ENCODE measurements at places on chromosomes 3 and 15.

DNA sequence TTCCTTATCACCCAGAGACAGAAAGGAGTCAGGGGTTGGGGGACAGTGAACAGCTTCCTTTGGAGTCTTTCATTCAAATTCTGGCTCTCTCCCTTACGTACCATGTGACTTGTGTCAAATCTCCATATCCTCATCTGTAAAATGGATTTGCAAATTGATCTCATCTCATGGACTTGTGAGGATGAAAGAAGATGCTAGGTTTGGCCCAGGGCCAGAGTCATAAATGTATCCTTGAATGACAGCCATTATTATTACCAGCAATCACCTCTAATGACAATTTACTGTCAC is 67.8 kb upstream of the POLG start:
- no peak for DNase-seq

DNA sequence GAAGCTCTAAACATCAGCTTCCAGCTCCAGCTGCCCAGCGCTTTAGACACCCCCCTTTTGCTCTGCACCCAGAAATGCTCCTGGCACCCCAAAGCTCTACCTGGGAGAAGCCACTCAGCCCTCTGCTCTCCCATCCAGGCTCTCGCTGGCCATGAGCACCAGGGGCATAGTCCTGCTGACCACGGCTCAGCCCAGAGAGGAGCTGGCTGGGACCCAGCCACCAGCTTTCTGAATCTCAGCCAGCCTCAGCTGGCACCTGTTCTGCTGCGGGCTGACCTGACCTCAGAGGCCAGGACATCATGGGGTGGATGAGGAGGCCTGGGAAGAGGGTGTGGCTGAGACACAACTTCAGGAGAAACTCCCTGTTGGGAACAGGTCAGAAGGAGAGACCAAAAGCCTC is 8.6 kb downstream of the NTRK3 start:
- DNase-seq = no peak

- no peak for DNase-seq
Measured at GRCh38 chr3:156037356-156037755, 83.0 kb upstream of the KCNAB1 start.

DNA sequence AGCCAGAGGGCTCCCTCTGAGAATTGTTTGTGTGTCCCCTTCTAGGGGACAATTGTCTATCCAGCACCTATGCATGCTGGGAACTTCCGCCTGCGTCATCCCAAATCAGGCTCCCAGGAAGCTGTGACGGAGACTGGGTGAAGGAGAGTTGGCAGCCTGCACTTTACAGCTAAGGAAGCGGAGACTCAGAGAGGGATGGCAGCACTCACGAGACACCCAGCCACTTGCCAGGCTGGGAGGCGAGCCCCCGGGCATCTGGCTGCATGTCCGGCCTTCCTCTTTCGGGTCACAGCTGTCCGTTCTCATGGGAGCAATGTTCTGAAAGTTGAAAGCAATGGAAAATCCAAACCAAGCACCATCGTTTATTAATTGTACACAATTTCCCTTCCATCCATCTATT is 45.5 kb upstream of the SLC6A11 start:
- DNase-seq = no peak

DNA sequence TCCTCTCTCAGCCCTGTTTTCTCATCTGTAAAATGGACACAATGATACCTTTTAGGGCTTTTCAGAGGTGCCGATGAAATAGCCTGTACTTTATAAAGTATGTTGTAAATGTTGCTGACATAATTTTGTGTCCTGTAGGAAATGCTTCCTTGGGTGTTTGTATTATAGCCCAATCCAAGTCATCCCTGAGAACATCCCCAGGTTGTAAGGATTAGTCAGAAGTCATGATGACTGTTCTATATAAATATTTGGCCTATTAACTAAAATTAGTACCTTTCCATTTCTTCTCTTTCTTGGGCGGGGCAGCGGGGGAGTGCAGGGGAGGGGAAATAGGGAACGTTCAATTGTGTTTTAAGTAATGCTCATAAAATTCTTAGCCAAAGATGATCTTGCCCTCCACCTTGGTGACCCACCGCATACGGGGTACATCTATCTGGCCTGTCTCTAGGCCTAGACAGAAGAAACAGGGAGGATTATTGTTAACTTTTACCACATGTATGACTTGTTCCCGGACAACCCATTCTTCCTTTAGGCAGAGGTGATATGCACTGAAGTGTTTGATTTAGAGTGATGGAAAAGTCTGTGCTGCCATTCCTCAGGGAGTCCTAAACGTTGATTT is 120.7 kb downstream of the VGLL4 start:
- no peak for DNase-seq

DNA sequence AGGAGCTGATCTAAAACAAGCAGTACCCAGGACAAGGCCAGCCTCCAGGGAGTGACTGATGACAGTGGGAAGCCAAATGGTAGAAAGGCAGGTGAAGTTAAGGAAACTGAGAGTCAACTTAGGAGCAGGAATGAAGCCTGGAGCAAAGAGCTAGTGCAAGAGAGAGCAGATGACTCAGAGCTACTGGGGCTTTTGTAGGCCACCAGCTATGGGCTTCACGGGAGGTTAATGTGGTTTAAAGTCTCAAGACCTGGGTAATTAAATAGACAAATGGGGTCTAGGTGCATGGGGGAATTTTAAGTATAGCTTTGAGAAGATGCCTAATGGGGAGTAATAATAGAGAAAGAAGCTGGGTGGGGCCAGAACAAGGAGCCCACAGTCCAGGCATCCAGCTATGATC is 3.1 kb downstream of the CD86 start:
- DNase-seq = no peak

GRCh38 chr3:153295901-153296300 is 133.9 kb downstream of the RAP2B start:
- no peak for DNase-seq

GRCh38 chr3:128488636-128488990 is 4.4 kb downstream of the GATA2 start:
- no peak for DNase-seq

DNA sequence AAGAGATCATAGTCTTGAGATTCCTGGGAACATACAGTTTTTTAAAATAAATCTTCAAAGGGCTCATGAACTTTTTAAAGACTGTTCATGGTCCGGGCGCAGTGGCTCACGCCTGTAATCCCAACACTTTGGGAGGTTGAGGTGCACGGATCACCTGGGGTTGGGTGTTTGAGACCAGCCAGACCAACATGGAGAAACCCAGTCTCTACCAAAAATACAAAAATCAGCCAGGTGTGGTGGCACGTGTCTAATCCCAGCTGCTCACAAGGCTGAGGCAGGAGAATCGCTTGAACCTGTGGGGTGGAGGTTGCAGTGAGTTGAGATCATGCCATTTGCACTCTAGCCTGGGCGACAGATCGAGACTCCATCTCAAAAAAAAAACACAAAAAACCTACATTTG is 41.4 kb upstream of the EIF3J start:
- no peak for DNase-seq

DNA sequence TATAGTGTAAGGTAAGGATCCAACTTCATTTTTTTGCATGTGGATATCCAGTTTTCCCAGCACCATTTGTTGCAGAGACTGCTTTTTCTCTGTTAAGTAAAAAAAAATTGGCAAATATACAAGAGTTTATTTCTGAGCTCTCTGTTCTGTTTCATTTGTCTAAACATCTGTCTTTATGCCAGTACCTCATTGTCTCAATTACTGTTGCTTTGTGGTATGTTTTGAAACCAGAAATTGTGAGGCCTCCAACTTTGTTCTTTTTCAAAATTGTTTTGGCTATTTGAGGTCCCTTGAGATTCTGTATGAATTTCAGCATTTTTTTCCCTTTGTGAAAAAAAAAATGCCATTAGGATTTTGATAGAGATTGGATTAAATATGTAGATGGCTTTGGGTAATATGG is 150.5 kb downstream of the MINAR1 start:
- DNase-seq = no peak

DNA sequence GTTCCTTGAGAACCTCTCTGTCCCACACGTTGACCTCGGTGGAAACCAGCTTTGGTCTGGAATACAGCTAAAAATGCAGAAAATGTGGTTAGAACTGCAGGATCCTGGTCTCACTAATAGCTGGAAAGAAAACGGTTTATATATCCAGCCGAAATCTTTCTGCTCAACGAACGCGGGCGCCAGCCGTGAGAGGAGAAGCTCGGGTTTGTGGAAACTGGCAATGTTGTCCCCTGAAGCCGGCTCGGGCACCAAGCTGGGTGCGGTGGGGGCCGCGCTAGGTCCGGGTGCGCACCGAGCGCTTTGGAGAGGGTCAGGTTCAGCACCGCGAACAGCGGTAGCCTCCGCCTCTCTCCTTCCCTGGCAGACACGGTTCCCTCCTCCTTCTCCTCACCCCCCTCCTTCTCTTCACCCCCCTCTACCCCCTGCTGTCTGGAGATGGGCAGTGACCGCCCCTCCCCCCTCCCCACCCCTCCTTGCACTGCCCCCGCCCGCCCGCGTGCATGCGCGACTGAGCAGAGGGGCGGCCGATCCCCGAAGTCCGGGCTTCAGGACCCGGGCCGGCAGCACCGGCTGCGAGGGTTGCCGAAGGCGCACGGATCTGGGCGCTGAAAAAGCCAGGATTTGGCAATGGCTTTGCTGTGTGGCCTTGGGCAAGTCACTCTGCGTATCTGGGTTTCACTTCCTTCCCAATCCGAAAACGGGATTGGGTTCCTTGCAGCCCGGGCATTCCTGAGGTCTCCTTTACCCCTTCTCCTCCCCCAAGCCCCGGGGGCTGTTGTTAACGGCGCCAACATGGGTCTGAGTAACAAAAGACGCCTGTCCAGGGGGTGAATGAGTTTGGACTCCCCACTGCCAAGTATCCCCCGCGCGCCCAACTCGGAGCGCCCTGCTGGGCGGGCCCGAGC is at the start of gene SKOR1:
Gene SKOR1 (plus strand): TSS at position 534 of the 905 bp plus-strand sequence. CDS start 94 bp downstream, at position 628.
- no peak for DNase-seq

GRCh38 chr3:14256561-14257342 is 78.1 kb downstream of the LSM3 start:
- DNase-seq = no peak

GRCh38 chr15:70672081-70672480 is 91.3 kb downstream of the UACA start:
- no peak for DNase-seq

- DNase-seq = no peak
Measured at GRCh38 chr3:186418671-186419145, 56.7 kb upstream of the DGKG start.

- DNase-seq = no peak
Measured at GRCh38 chr15:68614286-68615035, 35.7 kb downstream of the CORO2B start.

GRCh38 chr3:65619451-65619881 is 419.3 kb downstream of the MAGI1 start:
- DNase-seq = no peak

GRCh38 chr3:19264424-19264823 is 116.1 kb downstream of the KCNH8 start:
- DNase-seq = no peak

DNA sequence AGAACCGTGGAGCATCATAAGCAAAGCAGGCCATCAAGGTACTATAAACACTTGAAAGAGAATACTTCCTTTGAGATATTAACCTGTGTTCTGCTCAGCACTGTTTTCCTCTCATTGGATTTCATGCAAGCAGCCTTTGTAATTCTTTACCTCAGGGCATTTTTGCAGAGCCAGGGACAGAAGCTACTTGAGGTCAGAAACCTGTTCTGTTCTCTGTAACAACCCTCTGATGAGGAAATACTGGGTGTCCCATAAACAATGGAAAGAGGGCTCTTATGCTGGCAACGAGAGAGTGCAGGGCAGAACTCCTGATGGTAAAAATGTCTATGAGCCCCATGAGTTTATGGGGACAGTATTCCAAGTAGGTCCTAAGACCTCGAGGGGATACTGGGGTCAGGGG is 66.0 kb downstream of the DCLK3 start:
- no peak for DNase-seq

GRCh38 chr3:68458581-68458980 is 473.8 kb downstream of the TAFA4 start:
- DNase-seq = no peak

DNA sequence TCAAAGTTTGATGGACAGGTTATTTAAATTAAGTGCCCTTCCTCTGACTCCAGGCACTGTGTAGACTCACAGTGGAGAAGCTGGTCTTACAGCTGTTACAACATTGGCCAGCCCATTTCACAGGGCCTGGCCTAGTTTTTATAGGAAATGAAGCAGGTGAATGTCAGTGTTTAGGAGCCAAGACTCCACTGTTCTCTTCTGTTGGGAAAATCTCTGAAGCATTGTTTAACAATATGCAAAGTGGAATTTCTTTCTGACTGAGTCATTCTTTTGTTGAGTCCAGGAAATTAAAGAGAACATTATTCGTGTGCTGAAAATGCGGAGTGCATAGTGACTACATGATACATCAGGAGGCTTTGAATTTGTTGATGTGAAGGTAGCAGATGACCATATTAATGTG is 64.7 kb downstream of the ARRDC4 start:
- DNase-seq = no peak

- DNase-seq = no peak
Measured at GRCh38 chr3:110940055-110940454, 131.6 kb upstream of the NECTIN3 start.

- DNase-seq = no peak
Measured at GRCh38 chr3:107831590-107831989, 259.2 kb downstream of the CD47 start.

GRCh38 chr15:89978914-89979313 is 22.2 kb upstream of the ZNF710 start:
- DNase-seq = no peak

DNA sequence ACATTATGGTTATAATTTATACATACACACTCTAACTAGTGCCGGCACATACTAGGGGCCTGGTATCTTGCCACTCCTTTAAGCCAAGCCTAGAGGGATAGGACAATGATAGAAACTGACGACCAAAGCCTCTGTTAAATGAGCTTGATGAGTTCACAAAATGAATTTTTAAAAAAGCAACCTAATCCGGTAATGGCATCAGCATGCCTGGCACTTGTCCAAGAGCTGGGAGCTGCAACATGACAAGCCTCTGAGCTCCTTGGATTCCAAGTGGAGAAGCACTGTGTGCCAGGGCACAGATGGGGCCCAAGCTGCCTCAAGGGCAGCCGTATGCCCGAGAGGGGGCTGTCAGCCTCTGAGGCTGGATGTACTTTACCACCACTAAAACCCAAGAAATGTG is 9.7 kb downstream of the ETV5 start:
- no peak for DNase-seq

- no peak for DNase-seq
Measured at GRCh38 chr15:72358650-72359171, 17.1 kb downstream of the HEXA start.

DNA sequence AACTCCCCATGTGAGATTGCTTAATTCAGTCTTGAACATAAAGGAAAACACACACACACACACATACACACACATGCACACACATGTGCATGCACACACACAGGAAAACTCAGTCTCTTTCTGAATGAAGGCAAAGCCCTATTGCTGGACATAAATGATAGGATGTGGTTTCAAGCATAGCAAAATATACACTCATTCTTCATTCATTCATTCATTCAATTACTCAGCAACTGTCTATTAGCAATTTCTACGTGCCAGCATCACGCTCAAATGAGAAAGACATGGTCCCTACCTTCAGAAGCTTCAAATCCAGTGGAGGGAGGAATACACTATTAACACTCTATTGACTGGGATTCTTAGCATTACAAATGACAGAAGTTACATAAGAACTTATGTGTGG is 41.8 kb upstream of the UBE2E2 start:
- DNase-seq = no peak
